ENCODE measurements at places on chromosomes 2 and 18. TPM values are rescaled to one million over a fixed set of nuclear protein-coding genes. Genes with fewer than 3 reads are reported as not detected.

Gene CEBPZ
- total RNA-seq = 94.0 TPM

Gene TNS1
- total RNA-seq = 3.3 TPM

Gene SERPINE2
- total RNA-seq = 257 TPM

Gene C1GALT1C1L
- total RNA-seq = 0.20 TPM

Gene RFTN2
- 0.55 TPM for total RNA-seq

Gene REG1A
- not detected for total RNA-seq

Gene PRSS56
- total RNA-seq = not detected

- no peak overlapping the region for H3K4me3 ChIP-seq
- H3K36me3 ChIP-seq = no peaks in the 10 kb centered on the region
- no peak for DNase-seq
- H3K4me1 ChIP-seq = no peaks in the 10 kb centered on the region
These were observed 275.3 kb downstream of the CMPK2 start for GRCh38 chr2:6590442-6590841.

GRCh38 chr2:60891180-60891579, 9.8 kb downstream of the REL start:
- no peaks in the 10 kb centered on the region for H3K4me1 ChIP-seq
- H3K4me3 ChIP-seq = no peak overlapping the region
- H3K27ac ChIP-seq = no peak overlapping the region
- no peak for DNase-seq
- peaks cover 22% of the 10 kb centered on the region for H3K36me3 ChIP-seq
- H3K27me3 ChIP-seq = no peaks in the 10 kb centered on the region

DNA sequence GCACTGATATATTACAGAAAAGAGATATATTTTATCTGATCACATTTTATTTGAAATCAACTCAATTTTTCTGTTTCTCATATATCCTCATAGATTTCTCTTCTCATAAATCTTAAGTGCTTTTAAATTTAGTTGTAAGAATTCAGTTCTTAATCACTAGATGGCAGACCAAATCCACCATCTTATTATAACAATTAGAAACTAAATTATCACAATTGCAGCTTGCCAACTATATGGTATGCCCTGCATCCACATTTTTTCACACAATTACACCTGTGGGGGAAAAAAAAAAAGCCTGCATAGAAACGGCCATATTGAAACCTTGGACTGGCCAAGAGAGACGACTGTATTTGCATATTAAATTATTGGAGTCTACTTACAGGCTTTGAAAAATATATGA, 64.4 kb downstream of the COL5A2 start:
- H3K27ac ChIP-seq = no peak overlapping the region
- H3K4me1 ChIP-seq = no peaks in the 10 kb centered on the region
- H3K36me3 ChIP-seq = peaks cover 14% of the 10 kb centered on the region
- DNase-seq = no peak
- no peaks in the 10 kb centered on the region for H3K27me3 ChIP-seq
- no peak overlapping the region for H3K4me3 ChIP-seq

DNA sequence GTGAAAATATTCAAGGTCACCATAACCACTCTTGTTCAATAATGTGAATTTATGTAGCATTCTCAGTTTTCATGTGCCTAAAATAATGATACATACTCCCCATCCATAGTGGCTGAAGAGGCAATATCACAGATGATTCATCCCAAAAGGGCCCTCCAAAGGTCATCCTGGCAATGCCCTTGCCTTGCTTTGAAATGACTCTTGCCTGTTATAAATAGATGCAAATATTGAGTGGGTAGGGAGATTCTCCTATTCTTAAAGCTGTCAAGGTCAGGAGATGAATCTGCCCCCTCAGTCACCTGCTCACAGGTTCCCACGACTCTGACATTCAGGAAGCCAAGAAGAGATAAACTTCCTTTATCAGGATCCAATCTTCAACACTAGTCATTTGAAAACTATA, 490.5 kb downstream of the TNS1 start:
- DNase-seq = no peak
- H3K36me3 ChIP-seq = no peaks in the 10 kb centered on the region
- no peak overlapping the region for H3K4me3 ChIP-seq
- H3K4me1 ChIP-seq = peaks cover 8% of the 10 kb centered on the region
- no peak overlapping the region for H3K27ac ChIP-seq
- no peaks in the 10 kb centered on the region for H3K27me3 ChIP-seq

- H3K4me1 ChIP-seq = no peaks in the 10 kb centered on the region
- H3K4me3 ChIP-seq = no peak overlapping the region
- no peaks in the 10 kb centered on the region for H3K36me3 ChIP-seq
- no peak overlapping the region for H3K27ac ChIP-seq
These were observed 155.1 kb upstream of the SERPINE2 start for GRCh38 chr2:224194161-224194560.

DNA sequence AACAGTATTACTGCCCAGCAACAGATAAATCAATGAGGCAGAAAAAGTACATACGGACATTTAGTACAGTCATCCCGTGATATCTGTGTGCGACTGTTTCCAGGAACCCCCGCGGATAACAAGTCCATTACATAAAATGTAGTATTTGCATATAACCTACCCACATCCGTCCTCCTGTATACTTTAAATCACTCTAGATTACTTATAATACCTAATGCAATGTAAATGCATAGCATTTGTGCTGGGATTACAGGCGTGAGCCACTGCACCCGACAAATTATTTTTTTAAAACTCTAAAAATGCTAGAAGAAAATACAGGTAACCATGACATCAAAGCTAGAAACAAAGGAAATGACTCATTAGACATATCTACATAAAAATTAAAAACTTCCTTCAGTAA, 91.6 kb downstream of the FAM161A start:
- no peaks in the 10 kb centered on the region for H3K4me1 ChIP-seq
- DNase-seq = no peak
- H3K27me3 ChIP-seq = peaks cover 5% of the 10 kb centered on the region

GRCh38 chr2:171180229-171180930, 19.7 kb upstream of the TLK1 start:
- no peak overlapping the region for H3K4me3 ChIP-seq
- no peaks in the 10 kb centered on the region for H3K4me1 ChIP-seq
- no peak for DNase-seq

DNA sequence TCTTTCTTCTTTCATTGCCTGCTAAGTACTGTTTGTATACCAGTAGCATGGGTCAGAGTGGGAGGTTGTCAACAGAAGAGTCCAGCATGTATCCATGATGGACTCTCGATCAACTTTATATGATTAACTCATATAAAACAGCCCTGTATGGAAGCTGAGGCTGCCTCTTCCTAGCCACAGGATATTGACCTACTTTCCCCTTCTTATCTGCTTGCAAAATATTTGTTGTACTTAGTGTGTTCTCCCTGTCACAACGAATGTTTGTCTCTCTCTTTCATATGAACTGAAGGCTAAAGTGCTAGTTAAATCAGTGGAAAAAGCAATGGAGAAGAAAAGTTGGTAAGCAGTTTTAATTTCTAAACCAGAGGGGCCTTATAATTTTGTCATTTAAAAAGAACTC, 17.8 kb downstream of the MYO1B start:
- H3K36me3 ChIP-seq = peaks cover 11% of the 10 kb centered on the region
- peaks cover 18% of the 10 kb centered on the region for H3K4me1 ChIP-seq
- H3K27ac ChIP-seq = no peak overlapping the region

DNA sequence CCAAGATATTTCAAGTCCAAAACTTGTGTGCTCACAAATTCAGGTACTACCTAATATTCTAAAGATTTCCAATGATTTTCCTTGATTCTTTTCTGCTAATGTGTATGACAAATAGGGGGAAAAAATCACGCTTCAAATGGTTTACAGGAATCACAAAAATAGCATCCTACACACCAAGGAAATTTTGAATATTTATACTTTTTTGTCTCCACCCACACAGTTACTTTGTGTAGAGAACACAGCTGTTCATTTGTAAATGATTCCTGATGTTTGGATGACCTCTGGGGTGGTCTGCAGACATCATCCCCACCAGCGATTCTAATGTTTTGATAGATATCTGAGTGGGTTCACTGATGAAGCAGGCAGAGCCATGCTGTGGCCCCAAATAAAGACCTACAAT, 260.6 kb upstream of the NCKAP5 start:
- H3K36me3 ChIP-seq = no peaks in the 10 kb centered on the region
- no peak for DNase-seq
- H3K4me1 ChIP-seq = no peaks in the 10 kb centered on the region
- no peak overlapping the region for H3K27ac ChIP-seq

- no peak for DNase-seq
- H3K4me3 ChIP-seq = no peak overlapping the region
- no peaks in the 10 kb centered on the region for H3K4me1 ChIP-seq
These were observed 158.8 kb upstream of the KYNU start for GRCh38 chr2:142718576-142719155.

DNA sequence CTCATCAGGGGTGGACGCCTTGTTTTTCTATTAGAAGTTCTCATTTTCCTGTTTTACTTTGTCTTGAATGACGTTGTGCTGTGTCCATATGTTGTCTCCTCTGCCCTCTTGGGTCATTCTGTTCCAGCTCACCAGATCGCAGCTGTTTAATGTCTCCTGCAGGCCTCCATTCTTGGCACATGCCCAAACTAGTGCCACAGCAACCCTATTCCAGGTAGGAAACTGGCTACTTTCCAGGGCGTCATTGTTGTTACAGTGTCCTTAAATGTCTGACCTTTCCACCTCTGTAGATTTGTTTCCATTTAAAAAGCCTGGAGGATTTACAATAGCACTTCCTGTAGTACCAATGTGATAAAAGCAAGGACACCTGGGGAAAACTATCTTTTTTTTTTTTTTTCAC, 500.7 kb downstream of the METTL4 start:
- no peaks in the 10 kb centered on the region for H3K36me3 ChIP-seq
- H3K4me3 ChIP-seq = no peak overlapping the region
- no peak overlapping the region for H3K27ac ChIP-seq

DNA sequence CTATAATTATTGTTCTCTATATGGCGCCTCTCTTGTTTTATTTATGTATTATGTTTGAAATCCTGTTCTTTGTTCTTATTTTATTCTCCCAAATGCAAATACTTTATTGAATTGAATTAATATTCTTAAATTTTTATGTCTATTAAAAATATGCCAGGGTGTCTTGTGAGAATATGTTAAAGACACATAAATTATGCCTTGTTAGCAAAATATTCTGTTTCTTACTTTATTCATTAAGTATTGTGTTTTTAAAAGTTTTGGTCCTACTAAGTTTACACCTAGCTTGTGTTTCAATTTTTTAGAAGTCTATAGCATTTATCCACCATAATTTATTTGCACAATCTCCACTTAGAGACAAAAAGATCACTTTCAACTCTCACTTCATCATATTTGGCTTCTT, 741.5 kb upstream of the SLC39A10 start:
- H3K4me3 ChIP-seq = no peak overlapping the region
- no peaks in the 10 kb centered on the region for H3K4me1 ChIP-seq
- no peak overlapping the region for H3K27ac ChIP-seq

DNA sequence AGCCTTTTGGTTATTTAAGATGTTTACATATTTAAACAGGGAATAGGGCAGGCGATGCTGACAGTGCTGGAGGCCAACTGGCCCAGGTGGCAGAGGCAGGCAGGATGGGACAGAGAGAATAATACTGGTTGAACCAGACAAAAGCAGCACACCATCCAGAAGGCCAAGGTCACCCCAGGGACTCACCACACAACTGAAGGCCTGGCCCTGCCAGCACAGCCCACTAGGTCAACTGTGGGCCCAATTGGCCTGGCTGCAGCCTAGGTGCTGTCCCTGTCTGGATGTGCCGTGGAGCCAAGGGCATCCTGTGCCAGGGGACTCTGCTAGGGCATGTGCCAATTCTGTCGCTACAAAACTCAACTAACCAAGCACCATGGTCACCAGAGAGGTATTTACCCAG, 69.2 kb downstream of the RNF152 start:
- H3K4me3 ChIP-seq = no peak overlapping the region
- H3K27me3 ChIP-seq = no peaks in the 10 kb centered on the region
- H3K27ac ChIP-seq = no peak overlapping the region
- DNase-seq = no peak
- peaks cover 79% of the 10 kb centered on the region for H3K36me3 ChIP-seq

DNA sequence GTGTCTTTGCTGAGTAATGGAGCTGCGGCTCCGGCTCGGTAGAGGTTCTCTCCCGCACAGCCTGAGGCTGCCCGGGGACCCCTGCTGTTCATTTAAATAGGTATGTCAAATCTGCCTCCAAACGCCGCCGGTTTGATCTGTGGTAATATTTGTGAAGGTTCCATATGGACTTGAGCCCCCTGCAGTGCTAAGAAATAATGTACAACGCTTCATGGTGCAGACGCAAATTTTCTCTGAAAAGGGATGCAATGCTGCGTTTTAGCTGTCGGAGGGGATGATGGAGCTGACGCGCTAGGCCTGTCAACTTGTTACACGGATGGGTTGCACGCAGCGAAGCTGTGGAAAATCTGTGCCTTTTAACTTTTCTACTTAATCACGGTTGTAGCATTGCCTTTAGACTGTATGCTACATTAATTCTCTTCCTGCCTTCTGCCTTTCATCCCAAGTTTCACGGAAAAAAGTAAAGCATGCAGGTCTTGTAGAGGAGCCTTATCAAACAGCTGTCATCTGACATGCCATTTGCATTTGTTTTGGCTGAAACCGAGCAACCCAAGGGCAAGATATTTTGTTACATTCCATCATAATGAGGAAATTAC, 43.2 kb downstream of the MRPS9 start:
- no peaks in the 10 kb centered on the region for H3K27me3 ChIP-seq
- no peaks in the 10 kb centered on the region for H3K4me1 ChIP-seq
- H3K36me3 ChIP-seq = peaks cover 7% of the 10 kb centered on the region
- peak; percentile 74 for DNase-seq
- no peak overlapping the region for H3K4me3 ChIP-seq
- H3K27ac ChIP-seq = peak overlapping the region; percentile 71

- peaks cover 3% of the 10 kb centered on the region for H3K4me1 ChIP-seq
- no peak overlapping the region for H3K4me3 ChIP-seq
- H3K27me3 ChIP-seq = no peaks in the 10 kb centered on the region
- DNase-seq = no peak
These were observed 172.3 kb downstream of the IKZF2 start for GRCh38 chr2:212979046-212979612.
